ENCODE measurements at places on chromosomes 1 and 21.

GRCh38 chr1:154729031-154729442 is 121.1 kb upstream of the ADAR start:
- peak; percentile 73 for DNase-seq

DNA sequence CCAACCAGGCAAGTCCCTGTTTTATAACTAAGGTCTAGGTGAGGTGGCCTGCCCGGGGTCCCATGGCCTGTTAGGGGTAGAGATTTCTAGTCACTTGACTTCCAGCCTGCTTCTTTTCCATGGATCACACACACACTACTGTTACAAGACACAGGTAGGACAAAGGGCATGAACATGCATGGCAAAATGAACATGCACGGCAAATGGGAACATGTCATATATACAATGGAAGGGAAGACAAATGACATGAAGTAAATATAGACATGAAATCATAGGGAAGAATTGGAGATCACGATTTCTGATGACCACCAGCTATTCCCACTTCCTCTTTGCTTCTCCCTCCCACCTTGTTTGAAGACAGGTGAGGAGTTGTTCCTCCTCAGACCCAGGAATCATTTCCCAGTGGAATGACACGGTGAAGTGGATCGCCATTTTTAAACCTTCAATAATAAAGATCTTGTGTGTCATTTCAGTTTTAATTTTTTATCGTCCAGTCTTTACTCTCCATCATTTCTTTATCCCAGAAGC is 47.6 kb upstream of the ATF3 start:
- no peak for DNase-seq

DNA sequence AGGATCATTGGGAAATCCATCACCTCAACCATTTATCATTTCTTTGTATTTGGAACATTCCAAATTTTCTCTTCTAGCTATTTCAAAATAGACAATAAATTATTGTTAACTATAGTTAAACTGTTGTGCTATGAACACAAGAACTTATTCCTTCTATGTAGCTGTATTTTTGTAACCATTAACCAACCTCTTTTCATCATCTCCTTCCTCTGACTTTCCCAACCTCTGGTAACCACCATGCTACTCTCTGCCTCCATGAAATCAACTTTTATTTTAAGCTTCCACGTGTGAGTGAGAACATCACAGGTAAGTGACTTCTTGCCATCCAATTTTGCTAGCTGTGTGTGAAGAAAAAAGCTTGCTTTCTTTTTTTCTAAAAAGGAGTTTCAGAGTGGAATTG is 418 bp downstream of the IFI44L start:
- peak; percentile 17 for DNase-seq

DNA sequence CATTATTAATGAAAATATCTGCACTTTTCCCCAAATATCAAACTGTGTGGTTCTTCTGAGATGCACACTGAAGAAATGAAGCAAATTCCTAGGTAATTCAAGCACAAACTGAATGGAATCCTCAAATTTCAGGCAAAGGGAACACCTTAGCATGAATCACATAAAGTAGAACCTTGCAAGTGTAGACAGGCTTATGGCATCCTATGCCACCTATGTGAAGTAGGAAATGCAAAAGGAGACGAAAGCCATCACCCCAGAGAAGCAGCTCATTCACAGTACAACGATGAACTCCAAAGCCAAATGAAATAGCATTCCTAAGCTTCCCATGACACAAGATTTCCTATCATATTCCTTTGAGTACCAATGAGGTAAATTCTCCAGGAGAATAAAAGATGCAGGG is 461.2 kb upstream of the RUNX1 start:
- DNase-seq: no peak

- DNase-seq: no peak
Measured at GRCh38 chr21:14844001-14844400, 220.8 kb downstream of the NRIP1 start.

DNA sequence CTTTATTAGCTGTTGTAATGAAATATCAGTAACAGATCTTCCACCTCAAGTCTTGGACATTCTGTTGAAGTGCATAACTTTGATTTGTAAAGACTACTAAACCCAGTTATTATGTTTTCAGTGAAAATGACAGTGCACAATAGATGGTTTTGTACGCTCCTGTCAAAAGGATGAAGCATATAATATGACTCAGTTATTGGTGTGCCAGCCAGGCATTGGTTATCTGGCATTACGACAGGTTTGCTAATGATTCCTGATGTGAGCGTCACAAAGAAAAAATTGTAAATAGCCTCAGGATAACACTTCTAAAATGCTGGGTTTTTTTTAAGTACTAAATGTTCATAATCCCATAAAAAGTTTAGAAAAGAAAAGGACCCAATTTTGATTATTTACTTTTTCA is 147.9 kb downstream of the MAGI3 start:
- peak; percentile 76 for DNase-seq
